ENCODE measurements at places on chromosomes 2 and 18.
A peak's percentile ranks its signal among the peaks of the same experiment; 100 is the strongest.

GRCh38 chr2:123245156-123245555, 779.9 kb upstream of the CNTNAP5 start:
- no peak for DNase-seq

GRCh38 chr2:107822302-107822701, 4.4 kb upstream of the RGPD4 start:
- no peak for DNase-seq

- no peak for DNase-seq
Observed at GRCh38 chr2:229414631-229415030, 143.5 kb upstream of the PID1 start.

GRCh38 chr2:44200759-44201158, 32.1 kb downstream of the PPM1B start:
- DNase-seq: no peak

DNA sequence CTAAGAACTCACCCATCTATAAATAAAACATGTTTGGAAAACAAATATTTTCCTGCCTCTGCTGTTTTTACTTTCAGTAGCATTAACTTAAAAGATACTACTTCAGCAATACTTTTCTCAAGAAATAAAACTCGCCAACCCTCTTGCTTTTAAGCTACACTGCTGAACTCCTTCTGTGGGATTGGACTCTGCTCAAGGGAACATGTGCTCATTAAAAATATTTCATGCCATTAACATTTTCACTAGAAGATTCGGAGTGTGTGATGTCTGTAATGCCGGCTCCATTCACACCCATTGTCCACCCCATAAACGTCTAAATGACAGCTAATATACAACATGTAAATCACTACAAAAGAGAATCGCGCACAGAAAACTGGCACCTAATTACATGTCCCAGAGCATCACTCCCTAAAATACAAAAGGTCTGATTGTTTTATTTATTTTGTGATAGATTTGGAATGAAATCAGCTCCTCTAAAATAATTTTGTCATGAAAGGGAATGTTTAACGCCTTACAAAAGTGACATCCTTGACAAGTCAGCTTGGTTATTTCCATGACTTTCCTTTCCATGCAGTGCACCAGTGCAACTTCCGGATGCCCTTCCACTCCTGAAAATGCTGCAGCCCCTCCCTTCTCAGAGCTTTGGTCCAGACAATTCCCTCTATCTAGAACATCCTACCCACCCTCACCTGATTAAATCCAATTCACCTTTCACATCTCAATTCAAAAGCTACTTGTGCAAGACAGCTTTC, 73.1 kb downstream of the ANKRD44 start:
- DNase-seq: no peak

GRCh38 chr18:13254971-13255927, 36.7 kb downstream of the LDLRAD4 start:
- no peak for DNase-seq

DNA sequence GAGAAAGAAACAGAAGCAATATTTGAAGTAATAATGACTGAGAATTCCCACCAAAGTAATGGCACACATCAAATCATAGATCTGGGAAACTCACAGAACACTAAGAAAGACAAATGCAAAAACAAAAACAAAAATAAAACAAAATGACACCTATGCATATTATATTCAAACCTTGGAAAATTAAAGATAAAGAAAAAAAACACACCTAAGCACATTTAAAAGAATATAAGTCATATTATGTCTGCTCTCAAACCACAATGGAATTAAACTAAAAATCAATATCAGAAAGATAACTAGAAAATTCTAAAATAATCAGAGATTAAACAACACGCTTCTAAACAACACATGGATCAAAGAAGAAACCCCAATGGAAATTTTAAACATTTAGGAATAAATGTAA, 59.7 kb upstream of the GALNT5 start:
- DNase-seq: no peak

- DNase-seq: peak; percentile 13
Observed at GRCh38 chr2:159971365-159972152, 90.9 kb downstream of the PLA2R1 start.

- no peak for DNase-seq
Observed at GRCh38 chr2:99597616-99598015, 107.8 kb upstream of the REV1 start.

DNA sequence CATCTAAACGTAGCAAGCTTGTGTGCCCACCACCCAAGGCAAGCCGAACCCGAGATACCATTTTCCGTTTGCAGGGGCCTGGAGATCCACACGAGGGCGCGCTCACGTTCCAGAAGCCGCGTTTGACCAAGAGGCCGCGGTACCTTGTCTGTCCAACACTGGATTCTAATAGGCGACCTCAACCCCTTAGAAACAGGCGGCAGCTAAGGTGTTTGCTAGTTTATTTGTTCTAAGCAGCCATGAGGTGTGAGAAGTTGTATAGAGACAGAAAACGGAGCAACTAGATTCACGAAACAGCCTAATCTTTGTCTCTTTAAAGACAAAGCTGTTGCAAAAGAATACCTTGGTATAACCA, 4.2 kb downstream of the HOXD11 start:
- peak; percentile 78 for DNase-seq

DNA sequence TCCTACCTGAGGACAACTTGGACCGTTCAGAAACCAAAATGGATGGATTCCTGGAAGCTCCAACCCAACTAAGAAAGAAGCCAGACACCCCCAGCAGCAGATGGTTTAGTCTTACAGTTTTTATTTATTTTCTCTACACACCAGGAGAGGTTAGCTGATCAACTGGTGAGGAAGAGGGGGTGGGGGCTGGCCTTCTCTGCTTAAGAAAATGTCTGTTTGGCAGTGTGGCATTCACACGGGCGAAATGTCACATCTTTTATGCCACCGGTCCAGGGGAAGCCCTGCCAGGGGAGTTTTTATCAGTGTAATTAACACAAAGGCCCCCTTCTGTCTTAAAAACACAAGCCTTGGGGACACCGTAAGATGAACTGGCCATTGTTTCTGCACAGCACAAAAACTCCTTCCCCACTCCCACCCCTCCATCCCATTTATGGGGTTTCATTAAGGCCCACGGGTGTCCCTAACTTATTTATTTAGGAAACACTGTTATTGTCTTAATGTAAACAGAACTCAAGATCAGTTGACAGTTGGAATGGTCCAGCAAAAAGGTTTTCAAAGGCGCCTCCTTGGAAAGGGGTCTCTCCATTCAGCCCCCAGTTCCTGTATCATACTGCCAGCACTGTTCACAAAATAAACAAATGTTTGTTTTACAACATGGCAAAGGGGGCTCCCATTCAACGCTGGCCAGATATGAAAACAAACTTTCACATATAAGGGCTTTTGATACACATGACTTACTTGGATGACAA, 217.0 kb downstream of the C1D start:
- no peak for DNase-seq

DNA sequence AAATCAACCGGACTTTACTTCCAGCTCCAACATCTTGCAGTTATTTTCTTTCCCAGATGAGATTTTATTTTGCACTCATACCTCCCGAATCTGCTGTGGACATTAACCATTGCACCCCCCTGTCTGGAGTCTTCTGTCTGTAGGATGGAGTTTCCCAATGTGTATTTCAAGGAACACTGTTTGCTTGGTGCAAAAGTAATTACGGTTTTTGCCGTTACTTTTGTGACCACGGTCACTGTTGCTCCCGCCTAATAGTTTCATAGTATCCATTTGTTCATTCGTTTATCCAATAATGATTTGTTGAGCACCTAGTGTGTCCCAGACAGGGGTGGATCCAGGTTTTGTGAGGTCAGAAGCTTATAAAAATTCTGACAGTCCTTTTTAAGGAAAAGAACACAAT, 90.3 kb upstream of the BCL11A start:
- no peak for DNase-seq

- no peak for DNase-seq
Observed at GRCh38 chr2:100042562-100042961, 99.8 kb downstream of the AFF3 start.

DNA sequence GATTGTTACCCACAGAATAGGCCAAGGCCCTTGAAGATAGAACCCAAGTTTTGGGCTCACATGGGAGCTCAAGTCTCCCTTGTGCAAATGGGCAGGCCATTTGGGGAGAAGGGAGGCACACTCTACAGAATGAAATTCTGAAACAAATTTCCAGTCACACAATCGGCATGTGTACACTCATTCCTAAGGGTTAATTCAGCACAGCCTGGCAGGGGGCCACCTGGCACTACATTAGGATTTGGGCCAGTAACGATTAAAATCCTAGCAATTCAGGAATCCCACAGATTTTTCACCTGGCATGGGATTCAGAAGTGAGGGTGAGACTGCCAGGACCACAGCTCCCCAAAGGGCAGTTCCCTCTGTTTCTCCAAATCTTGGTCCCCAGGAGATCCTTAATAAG, 46.4 kb downstream of the BMP10 start:
- DNase-seq: no peak

DNA sequence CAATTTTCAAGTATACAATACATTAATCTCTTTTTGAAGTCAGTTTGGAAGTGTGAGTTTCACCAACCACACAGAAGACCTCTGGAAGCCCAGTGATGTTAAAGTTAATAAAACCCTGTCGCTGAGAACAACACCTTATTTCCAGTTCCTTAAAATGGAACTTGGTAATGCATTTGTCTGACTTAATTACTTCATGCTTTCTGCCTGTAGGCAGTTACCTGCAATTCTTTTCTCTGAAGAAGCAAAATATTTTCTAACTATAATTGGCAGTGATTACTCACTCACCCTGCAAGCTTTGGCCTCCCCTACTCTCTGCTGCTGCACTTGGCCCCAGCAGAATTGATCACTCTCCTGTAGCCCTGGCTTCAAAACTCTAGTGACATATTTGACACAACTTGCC, 81.5 kb downstream of the TXNL1 start:
- DNase-seq: no peak

DNA sequence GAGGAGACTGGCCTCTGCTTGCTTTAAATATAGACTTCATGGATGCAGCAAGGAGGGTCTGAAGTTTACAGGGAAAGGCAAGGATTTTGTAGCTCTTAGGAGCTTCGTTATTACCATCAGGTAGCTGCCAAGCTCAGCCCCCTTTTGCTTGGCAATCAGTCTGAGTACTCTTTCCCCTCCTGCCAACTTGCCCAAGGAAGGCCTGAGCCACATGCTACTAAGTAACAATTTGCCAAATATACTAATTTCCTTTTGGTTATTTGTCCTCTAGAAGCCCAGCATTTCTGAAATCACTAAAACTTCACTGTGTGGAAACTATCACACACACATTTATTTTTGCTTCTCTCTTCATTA, 85.5 kb upstream of the ITPRID2 start:
- DNase-seq: no peak

GRCh38 chr18:62715759-62716615, 646 bp downstream of the PHLPP1 start:
- peak; percentile 47 for DNase-seq
